ENCODE measurements at places on chromosomes 12 and 14. TPM values are rescaled to one million over a fixed set of nuclear protein-coding genes. Genes with fewer than 3 reads are reported as not detected.

- peak; percentile 66 for DNase-seq
Measured at GRCh38 chr14:50955373-50956043, 11.2 kb upstream of the PYGL start.

Gene ACOT6
- not detected for total RNA-seq

DNA sequence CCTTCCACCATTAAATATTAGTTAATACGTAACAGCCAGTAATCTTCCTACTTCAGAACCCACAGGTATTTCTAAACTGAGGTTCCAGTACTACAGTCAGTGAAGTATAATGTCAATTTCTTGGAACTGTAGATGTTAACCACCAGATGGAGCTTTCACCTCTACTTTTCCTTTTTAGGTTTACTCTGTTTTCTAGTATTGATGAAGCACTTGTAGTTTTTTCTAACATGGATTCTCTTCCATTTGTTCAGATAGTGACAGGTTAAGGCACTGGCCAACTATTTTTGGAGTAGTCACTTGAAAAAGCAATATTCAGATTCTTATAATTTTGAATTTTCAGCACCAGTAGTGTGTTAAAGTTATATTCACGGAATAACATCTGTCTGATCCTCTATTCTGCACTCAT is 4.6 kb upstream of the SEC23A start:
- DNase-seq, result no peak

Gene OR4K5
- not detected for total RNA-seq

- no peak for DNase-seq
Measured at GRCh38 chr12:23428758-23429157, 520.7 kb downstream of the SOX5 start.

DNA sequence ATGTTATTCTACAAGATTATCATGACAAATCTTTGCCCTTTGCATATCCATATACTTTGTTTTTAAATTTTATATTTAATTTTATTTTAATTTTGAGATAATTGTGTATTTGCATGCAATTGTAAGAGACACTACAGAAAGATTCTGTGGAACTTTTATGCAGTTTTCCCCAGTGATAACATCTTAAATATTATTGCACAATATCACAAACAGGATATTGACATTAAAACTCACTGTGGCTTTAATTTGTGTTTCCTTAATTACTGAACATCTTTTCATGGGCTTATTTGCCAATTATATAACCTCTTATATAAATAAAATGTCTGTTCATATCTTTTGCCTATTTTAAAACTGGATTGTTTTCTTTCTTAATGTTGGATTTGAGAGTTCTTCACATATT is 95.6 kb downstream of the ASCL1 start:
- no peak for DNase-seq

Gene FAM181A
- total RNA-seq, result not detected

DNA sequence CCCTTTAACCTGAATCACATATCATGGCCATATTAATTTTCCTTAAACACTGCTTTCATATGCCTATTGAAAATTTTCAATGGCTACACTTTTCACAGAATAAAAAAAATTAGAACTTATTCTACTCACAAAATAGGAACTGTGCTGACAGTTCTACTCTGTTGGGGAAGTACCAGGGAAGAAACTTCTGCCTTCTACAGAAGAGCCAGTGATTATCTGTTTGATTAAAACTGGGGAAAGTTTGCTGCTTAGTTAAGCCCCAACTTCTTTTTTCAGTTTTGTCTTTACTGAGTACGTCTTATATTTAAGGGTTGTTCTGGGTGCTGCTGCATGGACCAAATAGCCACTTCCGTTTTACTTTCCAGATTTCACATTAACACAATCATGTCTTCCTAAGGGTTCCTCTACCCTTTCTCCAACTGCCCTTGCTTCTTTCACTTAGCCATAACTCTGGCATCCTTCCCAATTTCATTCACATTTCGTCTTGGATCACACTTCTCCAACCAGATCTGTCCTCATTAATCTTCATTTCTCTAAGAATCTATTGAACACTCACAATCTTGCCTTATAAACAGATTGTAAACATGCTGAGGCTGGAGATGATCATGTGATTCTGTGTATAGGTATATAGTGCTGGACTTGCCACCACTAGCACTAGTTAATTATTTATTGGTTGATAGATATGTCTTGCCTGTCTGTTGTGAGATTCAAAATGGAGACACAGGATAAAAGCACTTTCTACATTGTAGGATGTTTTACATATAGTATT is 1.9 kb upstream of the SEL1L start:
- no peak for DNase-seq

GRCh38 chr12:132379996-132380395 is 50.6 kb upstream of the GALNT9 start:
- no peak for DNase-seq

Gene VRTN
- total RNA-seq, result not detected

Gene KRT75
- total RNA-seq, result not detected

DNA sequence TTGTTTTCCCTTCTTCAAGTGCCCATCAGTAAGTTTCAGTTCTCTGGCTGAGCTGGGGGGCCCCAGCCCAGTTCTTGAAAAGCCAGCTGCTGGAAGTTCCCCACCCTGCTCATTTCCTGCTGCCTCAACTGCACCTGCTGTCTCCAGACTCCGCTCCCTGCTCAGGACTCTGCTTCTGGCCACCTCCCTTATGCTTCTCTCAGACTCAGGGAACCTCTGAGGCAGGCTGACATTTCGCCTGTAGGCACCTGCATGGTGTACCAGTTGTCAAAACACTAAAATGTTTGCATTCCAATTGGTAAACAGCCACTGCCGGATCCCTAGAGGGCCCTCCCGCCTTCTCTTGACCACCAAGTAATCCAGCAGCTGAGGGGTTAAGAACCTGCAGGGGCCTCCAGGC is 136.5 kb upstream of the VRK1 start:
- no peak for DNase-seq

GRCh38 chr12:122844366-122844971 is 9.2 kb downstream of the HIP1R start:
- DNase-seq, result no peak

GRCh38 chr12:66852091-66852490 is 173.2 kb upstream of the GRIP1 start:
- no peak for DNase-seq

Gene KRT79
- not detected for total RNA-seq

- peak; percentile 48 for DNase-seq
Measured at GRCh38 chr14:47278233-47278842, 397.1 kb downstream of the MDGA2 start.

Measured in activated CD4-positive, alpha-beta memory T cell treated with anti-CD3 and anti-CD28 coated beads for 36 hours (primary cell).